Mammary epithelial cell (primary cell): ENCODE measurements at places on chromosomes 12 and 14.

DNA sequence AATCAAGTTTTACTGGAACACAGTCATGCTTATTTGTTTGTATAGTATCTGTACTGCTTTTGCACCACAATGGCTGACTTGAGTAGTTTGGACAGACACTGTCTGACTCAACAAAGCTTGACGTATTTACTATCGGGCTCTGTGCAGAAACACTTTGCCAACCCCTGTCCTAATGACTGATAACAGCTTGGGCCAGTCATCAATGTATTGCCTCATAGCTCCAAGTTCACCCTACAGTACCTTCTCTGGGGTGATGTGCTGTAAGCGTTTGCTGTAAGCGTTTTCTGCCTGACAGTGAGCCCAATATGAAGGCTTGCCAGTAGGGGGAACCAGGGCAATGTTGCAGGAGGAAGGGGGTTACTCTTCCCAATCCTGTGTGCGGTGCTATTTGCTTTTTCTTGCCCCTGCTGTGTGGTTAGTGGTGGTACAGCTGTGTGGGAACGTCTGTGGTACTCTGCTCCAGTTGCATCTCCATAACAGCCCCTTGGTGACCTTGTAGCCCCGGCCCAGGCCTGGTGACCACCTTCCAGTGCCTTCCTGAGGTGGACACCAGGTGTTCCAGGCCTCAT is 5.4 kb upstream of the CCDC177 start:
- peak; percentile 83 for DNase-seq

- DNase-seq, result no peak
These were observed 405.7 kb downstream of the RAD51B start for GRCh38 chr14:68225321-68225720.

GRCh38 chr14:22500954-22501726 is 87.9 kb downstream of the DAD1 start:
- no peak for DNase-seq

GRCh38 chr12:123393747-123394146 is 9.8 kb downstream of the KMT5A start:
- DNase-seq, result no peak

DNA sequence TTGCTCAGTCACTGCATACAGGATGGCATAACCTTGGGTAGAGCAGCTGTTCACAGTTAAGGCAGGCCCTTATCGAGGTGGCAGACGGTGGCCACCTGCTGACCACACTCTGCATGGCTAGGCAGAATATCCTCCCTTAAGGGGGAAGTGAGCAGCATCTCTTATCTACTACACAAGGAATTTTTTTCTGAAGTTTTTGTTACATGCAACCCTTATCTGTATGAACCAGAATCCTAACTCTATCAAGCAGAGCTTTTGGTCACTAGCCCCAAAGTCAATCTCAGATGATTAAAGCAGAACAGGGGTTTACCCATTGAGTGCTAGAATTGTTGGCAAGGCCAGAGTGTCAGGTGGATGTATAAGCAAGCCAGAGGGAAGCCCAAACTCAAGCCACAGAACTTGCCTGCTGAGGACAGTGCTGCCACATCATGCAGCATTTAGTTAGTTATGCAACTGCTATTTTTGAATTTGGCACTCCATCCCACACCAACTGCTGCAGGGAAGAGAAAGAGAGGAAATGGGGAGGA is 192.8 kb downstream of the TBX5 start:
- no peak for DNase-seq

GRCh38 chr12:6201213-6201608 is 1.0 kb downstream of the CD9 start:
- no peak for DNase-seq

DNA sequence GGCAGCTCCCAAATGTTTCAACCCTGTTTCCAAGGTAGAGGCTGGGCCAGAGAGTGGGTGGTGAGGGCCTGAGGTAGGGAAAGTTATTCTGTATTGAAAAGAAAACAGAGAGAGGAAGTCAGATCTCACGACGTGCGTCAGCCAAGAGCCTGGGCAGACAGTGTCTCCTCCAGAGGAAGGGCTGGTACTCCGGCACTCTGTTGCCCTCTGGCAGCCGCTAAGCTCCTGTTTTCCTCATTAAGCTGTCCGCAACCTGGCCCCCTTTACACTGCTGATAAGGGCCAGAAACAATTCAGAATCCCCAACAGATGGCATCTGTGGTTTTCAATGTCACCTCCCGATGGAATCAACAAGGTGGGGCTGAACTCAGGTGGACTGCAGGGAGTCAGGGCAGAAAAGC is 26.0 kb upstream of the LTBP2 start:
- no peak for DNase-seq

GRCh38 chr12:106010741-106011140 is 128.0 kb downstream of the NUAK1 start:
- no peak for DNase-seq

DNA sequence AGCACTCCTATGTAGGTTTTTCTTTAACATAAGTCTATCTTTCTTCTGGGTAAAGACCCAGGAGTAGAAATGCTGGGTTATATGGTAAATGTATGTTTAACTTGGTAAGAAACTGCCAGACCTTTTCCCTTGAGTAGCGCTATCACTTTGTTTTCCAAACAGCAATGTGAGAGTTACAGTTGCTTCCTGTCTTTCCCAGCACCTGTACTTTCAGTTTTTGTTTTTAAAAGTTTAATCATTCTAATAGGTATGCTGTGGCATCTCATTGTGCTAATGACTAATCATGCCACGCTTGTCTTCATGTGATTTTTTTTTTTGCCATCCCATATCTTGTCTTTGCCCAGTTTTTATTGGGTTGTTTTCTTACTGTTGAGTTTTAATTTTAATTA is 28.1 kb downstream of the GIT2 start:
- DNase-seq, result no peak

GRCh38 chr14:38737686-38738407 is 365.2 kb downstream of the SEC23A start:
- no peak for DNase-seq

DNA sequence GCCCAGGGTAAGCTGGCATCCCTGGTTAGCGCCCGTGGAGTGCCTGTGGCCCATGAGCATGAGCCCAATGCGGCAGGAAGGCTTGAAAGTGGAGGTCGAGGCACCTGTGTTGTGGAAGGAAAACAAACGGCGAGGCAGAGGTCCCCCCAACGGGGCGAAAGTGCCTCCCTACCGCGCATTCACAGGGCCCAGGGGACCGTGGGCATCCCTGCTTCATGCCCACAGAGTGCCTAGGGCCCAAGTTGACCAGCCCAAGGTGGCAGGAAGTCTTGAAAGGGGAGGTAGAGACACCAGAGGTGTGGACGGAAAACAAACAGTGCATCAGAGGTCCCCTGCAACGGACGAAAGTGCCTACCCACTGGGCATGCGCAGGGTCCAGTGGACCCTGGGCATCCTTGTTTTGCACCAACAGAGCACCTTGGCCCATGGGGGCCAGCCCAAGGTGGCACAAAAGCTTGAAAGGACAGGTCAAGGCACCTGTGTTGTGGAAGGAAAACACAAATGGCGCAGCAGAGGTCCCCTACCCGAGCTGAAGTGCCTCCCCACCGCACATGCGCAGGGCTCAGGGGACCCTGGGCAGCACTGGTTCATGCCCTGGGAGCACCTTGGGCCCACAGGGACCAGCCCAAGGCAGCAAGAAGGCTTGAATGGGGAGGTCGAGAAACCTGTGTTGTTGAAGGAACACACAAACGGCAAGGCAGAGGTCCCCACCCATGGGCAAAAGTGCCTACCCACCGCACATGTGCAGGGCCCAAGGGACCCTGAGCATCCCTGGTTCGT is 377.5 kb downstream of the ALG10 start:
- DNase-seq, result no peak

GRCh38 chr12:66118240-66118891 is 12.2 kb downstream of the LLPH start:
- DNase-seq, result peak; percentile 69

GRCh38 chr14:104288272-104288671 is 149.9 kb downstream of the KIF26A start:
- no peak for DNase-seq

DNA sequence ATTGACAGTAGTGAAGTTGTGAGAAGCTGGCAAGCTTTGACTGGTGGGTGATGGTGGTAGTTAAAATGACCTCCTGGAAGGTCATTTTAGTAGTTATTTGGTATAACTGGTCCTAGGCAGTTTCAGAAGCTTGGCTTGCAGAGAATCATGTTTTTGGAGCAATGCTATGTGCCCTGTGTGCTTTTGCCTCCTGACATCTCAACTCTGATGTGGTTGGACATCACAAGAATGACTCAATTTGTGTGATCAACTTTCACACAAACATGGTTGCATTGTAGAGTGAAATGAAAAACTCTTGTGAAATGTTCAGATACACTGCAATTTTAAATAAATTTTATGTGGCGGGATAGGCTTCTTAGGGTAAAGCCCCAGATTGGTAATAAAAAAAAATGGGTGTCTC is 8.3 kb upstream of the ABCD2 start:
- DNase-seq, result no peak

GRCh38 chr12:108600702-108601007 is 2.8 kb upstream of the TMEM119 start:
- no peak for DNase-seq

DNA sequence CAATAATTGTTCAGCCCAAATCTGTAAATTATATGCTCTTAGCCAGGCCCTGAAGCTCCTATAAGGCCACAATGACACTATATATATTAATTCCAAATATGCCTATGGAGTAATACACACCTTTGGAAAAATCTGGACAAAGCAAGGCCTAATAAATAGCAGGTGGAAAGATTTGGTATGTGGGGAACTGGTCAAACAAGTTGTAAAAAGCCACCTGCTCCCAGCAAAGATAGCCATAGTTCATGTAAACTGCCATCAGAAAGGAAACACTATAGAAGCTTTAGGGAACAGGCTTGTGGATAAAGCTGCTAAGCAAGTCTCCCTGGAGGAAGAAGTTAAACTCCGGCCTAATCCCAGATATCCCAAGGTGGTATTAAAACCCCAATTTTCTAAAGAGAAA is 29.7 kb downstream of the PRMT8 start:
- DNase-seq, result no peak

- no peak for DNase-seq
These were observed 160.5 kb upstream of the RASSF8 start for GRCh38 chr12:25797949-25798348.

DNA sequence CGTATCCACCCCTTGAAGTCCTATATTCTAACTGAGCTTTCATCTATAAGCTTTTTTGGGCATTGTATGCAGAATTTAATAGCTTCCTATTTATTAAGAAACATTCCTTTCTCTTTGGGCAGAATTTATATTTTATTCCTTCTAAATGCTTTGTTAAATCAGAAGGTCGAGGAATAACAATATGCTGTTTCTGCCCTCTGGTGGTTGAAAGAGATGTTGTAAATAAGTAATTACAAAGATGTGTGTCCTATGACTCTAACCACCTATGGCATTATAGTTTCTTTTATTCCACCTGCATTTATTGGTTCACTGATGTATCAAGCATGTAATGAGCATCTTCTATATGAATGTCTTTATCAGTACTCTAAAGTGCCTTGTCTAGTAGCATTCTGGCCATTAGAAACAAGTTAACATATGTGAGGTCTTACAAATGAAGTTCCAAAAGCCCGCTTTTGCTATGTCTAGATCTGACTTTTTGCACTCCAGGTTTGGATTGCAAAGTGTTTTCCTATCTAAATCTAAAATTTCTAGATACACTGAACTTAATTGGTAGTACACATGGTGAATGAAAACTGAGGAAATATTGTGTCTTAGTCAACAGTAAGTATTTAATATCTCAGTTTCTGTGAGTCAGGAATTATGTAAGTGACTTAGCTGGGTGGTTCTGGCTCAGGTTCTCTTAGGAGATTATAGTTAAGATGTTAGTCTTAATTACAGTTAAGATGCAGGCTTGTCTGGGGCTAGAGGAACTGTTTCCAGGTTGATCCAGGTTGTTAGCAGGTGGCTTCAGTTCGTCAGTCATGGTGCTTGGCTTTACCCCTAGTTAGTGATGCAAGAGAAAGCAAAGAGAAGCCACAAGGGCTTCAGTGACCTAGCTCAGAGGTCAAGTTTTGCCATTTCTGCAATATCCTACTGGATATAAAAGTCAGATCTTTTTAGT is 57.5 kb downstream of the PLEKHA5 start:
- DNase-seq, result peak; percentile 55

DNA sequence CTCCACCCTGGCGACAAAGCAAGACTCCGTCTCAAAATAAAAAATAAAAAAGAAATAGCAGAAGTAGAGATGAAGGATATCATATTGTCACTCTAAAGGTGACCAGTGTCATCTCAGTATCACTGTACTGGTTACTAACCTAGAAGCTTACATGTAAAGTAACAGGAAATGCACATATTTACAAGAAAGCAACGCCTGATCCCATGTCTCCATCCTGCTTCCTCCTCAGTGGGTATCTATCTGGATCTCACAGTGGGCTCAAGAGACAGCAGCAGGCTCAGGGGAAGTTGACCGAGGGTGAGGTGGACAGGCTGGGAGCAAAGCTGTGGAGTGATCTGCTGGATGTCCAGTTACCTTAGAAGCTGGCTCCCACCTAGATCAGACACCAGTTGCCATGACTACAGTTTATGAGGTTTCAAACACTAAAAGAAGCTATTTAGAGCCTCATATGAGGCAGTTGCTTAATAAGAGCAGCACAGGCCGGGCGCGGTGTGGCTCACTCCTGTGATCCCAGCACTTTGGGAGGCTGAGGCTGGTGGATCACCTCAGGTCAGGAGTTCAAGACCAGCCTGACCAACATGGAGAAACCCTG is 10.5 kb downstream of the MTRFR start:
- DNase-seq, result no peak

GRCh38 chr12:57614178-57614947 is 3.1 kb downstream of the ARHGEF25 start:
- no peak for DNase-seq

GRCh38 chr14:64935508-64935907 is 7.0 kb downstream of the GPX2 start:
- no peak for DNase-seq

DNA sequence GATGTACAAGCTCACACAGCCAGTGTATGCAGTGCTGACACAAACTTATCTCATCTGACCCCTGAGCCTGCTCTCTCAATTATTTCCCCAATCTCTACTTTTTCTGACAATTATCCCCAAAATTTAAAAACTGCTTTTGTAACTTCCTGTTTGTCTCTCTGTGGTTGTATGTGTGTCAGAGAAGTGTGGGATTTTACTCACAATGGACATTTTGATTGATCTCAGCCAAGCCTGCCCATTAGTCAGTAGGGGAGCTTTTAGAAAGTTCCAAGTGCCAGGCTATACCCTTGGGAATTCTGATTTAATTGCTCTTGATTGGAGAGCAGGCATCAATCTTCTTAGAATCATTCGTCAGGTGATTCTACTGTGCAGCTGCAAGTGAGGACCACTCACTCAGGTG is 64.9 kb upstream of the LMNTD1 start:
- DNase-seq, result no peak

DNA sequence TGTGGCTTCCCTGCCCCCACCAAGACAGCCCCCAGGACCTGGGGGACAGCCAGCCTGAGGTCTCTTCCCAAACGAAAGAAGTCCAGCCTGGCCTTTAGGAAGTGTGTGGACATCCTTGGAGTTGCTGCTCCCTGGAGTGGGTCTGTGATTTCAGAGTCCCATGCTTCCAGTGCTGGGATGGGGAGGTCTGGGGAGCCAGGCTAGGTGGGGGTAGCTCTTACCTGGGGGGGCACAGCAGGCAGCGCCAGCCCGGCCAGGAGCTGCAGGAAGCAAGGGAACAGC is 509 bp downstream of the PGF start:
- DNase-seq, result no peak

GRCh38 chr12:99043319-99043914 is 398.3 kb downstream of the APAF1 start:
- peak; percentile 40 for DNase-seq

- DNase-seq, result no peak
These were observed 31.9 kb downstream of the CACNA2D4 start for GRCh38 chr12:1886396-1887008.

GRCh38 chr12:5476356-5476755 is 44.4 kb downstream of the NTF3 start:
- DNase-seq, result no peak
